ENCODE measurements at places on chromosomes 11 and 22. TPM values are rescaled to one million over a fixed set of nuclear protein-coding genes. Genes with fewer than 3 reads are reported as not detected.

The CDHR5 gene
- 2.9 TPM for total RNA-seq

The MPEG1 gene
- 14.8 TPM for total RNA-seq

The TPH1 gene
- total RNA-seq, result not detected

The PGA3 gene
- total RNA-seq, result 55,790 TPM

The OR51E2 gene
- 26.1 TPM for total RNA-seq

GRCh38 chr11:2300290-2300935 is 1.3 kb downstream of the C11orf21 start:
- peak; percentile 39 for DNase-seq
- H3K27ac ChIP-seq, result peak overlapping the region; percentile 34
- H3K4me3 ChIP-seq, result peak overlapping the region; percentile 14
- no peaks in the 10 kb centered on the region for H3K36me3 ChIP-seq
- no peaks in the 10 kb centered on the region for H3K27me3 ChIP-seq
- H3K4me1 ChIP-seq, result peaks cover 58% of the 10 kb centered on the region

GRCh38 chr11:33649944-33650343 is 50.7 kb downstream of the C11orf91 start:
- H3K4me3 ChIP-seq, result no peak overlapping the region
- no peaks in the 10 kb centered on the region for H3K27me3 ChIP-seq
- H3K27ac ChIP-seq, result no peak overlapping the region
- no peaks in the 10 kb centered on the region for H3K4me1 ChIP-seq
- H3K36me3 ChIP-seq, result no peaks in the 10 kb centered on the region

DNA sequence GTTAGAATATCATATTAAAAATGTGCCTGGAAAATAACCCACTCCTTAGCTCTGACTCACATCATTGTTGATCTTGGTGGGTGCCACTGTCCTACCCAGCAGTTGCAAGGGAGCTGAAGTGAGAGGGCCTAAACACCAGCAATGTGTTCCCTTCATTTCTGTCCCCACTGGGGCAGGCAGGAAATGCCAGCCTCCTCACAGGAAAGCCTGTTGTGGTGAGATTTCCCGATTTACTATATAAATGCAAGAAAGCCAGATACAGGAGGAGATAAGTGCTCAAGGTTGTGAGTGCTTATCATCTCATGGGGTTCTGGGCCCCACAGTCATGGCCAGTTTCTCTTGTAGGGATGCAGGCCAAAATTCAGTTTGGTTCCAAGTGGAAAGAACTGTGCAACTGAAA is 15.8 kb upstream of the FLI1 start:
- no peak for DNase-seq
- no peak overlapping the region for H3K4me3 ChIP-seq
- H3K27ac ChIP-seq, result no peak overlapping the region
- no peaks in the 10 kb centered on the region for H3K36me3 ChIP-seq

- H3K36me3 ChIP-seq, result no peaks in the 10 kb centered on the region
- no peaks in the 10 kb centered on the region for H3K27me3 ChIP-seq
- H3K4me1 ChIP-seq, result no peaks in the 10 kb centered on the region
- no peak overlapping the region for H3K4me3 ChIP-seq
- no peak overlapping the region for H3K27ac ChIP-seq
These were observed 15.1 kb upstream of the CABP2 start for GRCh38 chr11:67538306-67538705.

GRCh38 chr11:17163736-17164135 is 44.0 kb downstream of the PIK3C2A start:
- H3K27ac ChIP-seq, result no peak overlapping the region
- H3K36me3 ChIP-seq, result peaks cover 10% of the 10 kb centered on the region
- H3K27me3 ChIP-seq, result no peaks in the 10 kb centered on the region
- no peak overlapping the region for H3K4me3 ChIP-seq

GRCh38 chr11:48055292-48056132 is 75.2 kb downstream of the PTPRJ start:
- DNase-seq, result peak; percentile 72
- peaks cover 90% of the 10 kb centered on the region for H3K4me1 ChIP-seq
- H3K4me3 ChIP-seq, result peak overlapping the region; percentile 2
- H3K27ac ChIP-seq, result peak overlapping the region; percentile 87
- H3K36me3 ChIP-seq, result no peaks in the 10 kb centered on the region

- no peak overlapping the region for H3K27ac ChIP-seq
- peaks cover 36% of the 10 kb centered on the region for H3K4me1 ChIP-seq
- H3K4me3 ChIP-seq, result no peak overlapping the region
- H3K36me3 ChIP-seq, result no peaks in the 10 kb centered on the region
These were observed 50.3 kb upstream of the CD44 start for GRCh38 chr11:35088676-35089075.

DNA sequence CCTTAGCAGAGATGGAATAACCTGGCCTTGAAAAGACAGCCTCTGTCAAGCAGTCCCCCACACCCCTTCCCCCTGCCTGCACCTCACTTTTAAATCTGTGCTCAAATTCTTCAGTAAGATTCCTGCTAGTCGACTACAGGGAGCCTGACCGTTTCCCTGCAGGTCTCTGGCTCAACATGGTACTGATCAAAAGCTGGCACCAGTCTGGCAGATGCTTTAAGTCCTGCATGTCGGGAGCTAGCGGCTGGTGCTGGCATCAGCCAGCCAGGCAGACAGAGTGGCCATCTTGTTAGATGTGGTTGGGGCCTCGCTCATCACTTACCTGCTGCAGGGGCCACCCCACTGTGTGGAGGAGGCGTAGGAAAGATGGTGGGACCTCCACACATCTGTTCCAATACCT is 204.4 kb upstream of the SORL1-AS1 start:
- H3K27me3 ChIP-seq, result no peaks in the 10 kb centered on the region
- H3K4me1 ChIP-seq, result peaks cover 17% of the 10 kb centered on the region
- H3K27ac ChIP-seq, result no peak overlapping the region
- H3K4me3 ChIP-seq, result no peak overlapping the region
- no peaks in the 10 kb centered on the region for H3K36me3 ChIP-seq
- DNase-seq, result no peak

DNA sequence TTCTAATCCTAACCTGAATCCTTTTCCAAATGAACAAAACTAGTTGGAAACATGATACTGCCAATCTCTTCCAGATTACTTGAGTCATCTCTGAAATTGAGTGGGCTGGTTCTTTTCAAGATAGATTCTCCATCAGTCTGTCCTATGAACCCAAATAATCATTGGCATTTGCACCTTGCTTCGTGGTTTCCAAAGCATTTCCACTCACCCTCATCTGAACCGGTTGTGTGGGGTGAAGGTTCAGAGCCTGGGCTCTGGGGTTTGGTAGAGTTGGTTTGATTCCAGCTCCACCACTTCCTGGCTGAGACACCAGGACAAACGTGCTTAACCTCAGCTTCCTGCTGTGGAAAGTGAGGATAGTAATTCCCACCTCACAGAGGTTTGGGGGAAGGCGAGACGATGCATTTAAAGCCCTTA is 206.4 kb upstream of the E2F8 start:
- no peaks in the 10 kb centered on the region for H3K36me3 ChIP-seq
- no peak overlapping the region for H3K4me3 ChIP-seq
- H3K27ac ChIP-seq, result no peak overlapping the region
- H3K27me3 ChIP-seq, result no peaks in the 10 kb centered on the region
- peaks cover 6% of the 10 kb centered on the region for H3K4me1 ChIP-seq
- no peak for DNase-seq

DNA sequence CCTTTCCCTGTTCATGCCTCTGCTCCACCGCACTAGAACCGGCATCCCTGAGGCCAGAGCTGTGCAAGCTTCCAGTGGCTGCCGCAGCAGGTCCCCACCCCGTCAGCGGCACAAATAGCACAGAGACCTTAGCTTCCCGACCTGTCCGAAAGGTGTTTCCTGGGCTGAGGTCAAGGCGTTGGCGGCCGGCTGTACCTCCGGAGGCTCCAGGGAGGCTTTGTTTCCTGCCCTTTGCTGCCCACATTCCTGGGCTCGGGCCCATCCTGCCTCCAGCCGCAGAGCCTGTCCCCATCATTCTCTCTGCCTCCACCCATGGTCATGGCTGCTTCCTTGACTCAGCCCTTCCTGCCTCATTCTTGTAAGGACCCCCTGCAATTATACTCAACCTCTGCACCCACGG is 31.2 kb downstream of the ARHGAP8 start:
- no peak overlapping the region for H3K4me3 ChIP-seq
- H3K27ac ChIP-seq, result no peak overlapping the region
- no peak for DNase-seq
- peaks cover 7% of the 10 kb centered on the region for H3K4me1 ChIP-seq
- no peaks in the 10 kb centered on the region for H3K27me3 ChIP-seq
- H3K36me3 ChIP-seq, result no peaks in the 10 kb centered on the region

GRCh38 chr11:70506658-70506970 is 108.3 kb downstream of the CTTN start:
- no peaks in the 10 kb centered on the region for H3K4me1 ChIP-seq
- DNase-seq, result no peak
- no peaks in the 10 kb centered on the region for H3K36me3 ChIP-seq
- H3K27ac ChIP-seq, result no peak overlapping the region

GRCh38 chr22:21991774-21992173 is 9.2 kb upstream of the TOP3B start:
- no peaks in the 10 kb centered on the region for H3K27me3 ChIP-seq
- no peak overlapping the region for H3K27ac ChIP-seq
- no peaks in the 10 kb centered on the region for H3K4me1 ChIP-seq
- no peak overlapping the region for H3K4me3 ChIP-seq

DNA sequence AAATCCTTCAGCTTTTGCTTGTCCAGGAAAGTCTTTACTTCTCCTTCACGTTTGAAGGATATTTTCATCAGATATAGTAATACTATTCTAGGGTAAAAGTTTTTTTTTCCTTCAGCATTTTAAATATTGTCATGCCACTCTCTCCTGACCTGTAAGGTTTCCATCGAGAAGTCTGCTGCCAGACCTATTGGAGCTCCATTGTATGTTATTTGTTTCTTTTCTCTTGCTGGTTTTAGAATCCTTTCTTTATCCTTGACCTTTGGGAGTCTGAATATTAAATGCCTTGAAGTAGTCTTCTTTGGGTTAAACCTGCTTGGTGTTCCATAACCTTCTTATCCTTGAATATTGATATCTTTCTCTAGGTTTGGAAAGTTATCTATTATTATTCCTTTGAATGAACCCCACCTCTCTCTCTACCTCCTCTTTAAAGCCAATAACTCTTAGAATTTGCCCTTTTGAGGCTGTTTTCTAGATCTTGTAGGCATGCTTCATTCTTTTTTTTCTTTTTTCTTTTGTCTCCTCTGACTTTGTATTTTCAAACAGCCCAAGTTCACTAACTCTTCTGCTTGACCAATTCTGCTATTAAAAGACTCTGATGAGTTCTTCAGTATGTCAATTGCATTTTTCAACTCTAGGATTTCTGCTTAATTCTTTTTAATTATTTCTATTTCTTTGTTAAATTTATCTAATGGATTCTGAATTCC is 12.0 kb upstream of the WEE1 start:
- H3K27me3 ChIP-seq, result no peaks in the 10 kb centered on the region
- no peak overlapping the region for H3K27ac ChIP-seq
- no peaks in the 10 kb centered on the region for H3K36me3 ChIP-seq
- H3K4me3 ChIP-seq, result no peak overlapping the region

GRCh38 chr22:31243339-31244045 is 31.4 kb downstream of the LIMK2 start:
- H3K27ac ChIP-seq, result peak overlapping the region; percentile 67
- peak; percentile 80 for DNase-seq
- H3K27me3 ChIP-seq, result no peaks in the 10 kb centered on the region
- no peaks in the 10 kb centered on the region for H3K36me3 ChIP-seq
- H3K4me1 ChIP-seq, result peaks cover 53% of the 10 kb centered on the region

- no peaks in the 10 kb centered on the region for H3K4me1 ChIP-seq
- H3K27ac ChIP-seq, result no peak overlapping the region
- no peaks in the 10 kb centered on the region for H3K27me3 ChIP-seq
- H3K4me3 ChIP-seq, result no peak overlapping the region
These were observed 54.7 kb downstream of the PICALM start for GRCh38 chr11:86014221-86014620.

DNA sequence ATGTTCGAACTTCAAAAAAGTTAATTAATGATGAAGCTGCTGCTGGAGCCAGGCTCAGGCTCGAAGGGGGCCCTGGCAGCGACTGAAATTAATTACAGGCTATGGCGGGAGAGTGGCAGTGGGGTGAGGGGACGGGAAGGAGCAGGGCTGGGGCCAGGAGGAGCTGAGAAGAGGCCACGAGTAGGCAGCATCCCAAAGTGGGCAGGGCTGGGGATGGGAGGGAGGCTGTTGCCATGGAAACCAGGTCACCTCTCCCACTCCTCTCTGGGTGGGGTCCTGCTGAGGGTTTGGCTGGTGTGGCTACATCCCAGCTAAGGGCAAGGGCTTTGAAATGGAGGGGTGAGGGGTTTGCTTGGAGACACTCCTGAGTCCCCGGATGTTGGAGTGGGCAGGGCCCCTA is 23.9 kb downstream of the CACNA1I start:
- DNase-seq, result no peak
- no peak overlapping the region for H3K4me3 ChIP-seq
- H3K27me3 ChIP-seq, result no peaks in the 10 kb centered on the region
- H3K36me3 ChIP-seq, result no peaks in the 10 kb centered on the region

DNA sequence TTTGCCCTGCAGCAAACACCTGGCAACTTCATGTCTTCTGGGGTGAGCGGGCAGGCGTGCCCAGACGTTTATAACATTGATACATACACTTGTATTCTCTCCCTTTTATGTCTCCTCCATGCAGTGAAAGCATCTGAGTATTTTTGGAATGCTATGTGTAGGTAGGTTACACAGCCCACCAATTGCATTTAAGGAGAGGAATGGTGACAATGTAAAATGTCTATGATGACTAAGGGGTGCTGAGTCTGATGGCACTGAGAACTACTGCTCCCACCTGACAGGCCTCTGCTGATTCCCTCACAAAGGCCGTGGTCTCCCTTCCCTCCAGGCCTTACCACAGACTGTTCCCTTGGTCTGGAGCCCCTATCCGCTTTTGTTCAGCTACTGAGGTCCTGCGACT is 22.9 kb upstream of the RASL10A start:
- no peak for DNase-seq
- peaks cover 100% of the 10 kb centered on the region for H3K36me3 ChIP-seq
- no peaks in the 10 kb centered on the region for H3K27me3 ChIP-seq
- H3K4me1 ChIP-seq, result peaks cover 37% of the 10 kb centered on the region
- no peak overlapping the region for H3K4me3 ChIP-seq

DNA sequence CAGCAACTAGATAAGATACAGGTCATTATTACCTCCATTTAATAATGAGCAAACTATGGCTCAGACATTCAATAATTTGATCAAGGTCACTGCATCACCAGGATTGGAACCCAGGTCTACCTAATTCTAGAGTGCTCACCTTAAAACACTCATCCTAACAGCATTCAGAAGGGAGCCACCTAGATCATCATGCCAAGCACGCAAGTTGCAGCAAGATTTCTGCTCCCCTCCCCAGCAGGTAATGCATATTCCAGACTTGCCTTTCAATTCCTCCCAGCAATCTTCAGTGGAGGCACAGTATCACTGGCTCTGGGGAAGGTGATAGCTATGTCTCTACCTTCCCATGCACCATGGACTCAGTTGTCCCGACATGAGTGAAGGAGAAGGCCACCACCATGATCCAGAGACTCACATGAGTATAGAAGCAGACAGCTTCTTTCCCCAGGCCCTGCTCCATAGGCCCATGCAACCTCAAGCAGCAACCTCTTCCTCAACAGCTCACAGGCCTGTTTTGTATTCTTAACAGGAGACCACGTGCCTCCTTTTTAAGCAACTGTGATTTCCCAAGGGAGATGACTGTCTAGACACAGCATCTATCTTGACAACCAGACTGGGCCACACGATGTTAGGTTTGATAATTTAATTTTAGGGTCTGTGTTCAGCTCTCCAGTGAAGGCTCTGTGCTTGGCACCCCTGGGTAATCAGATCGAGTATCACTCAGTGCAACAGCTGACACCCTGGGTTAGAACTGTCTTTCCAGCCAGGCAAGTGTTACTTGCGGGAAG is 36.4 kb downstream of the RAB30 start:
- no peaks in the 10 kb centered on the region for H3K36me3 ChIP-seq
- H3K27me3 ChIP-seq, result no peaks in the 10 kb centered on the region

Measured in stomach (tissue), 19 donors.